Activated CD4-positive, CD25-positive, alpha-beta regulatory T cell treated with anti-CD3 and anti-CD28 coated beads, Interleukin-2, amount 50 U/mL, for 72 hours (primary cell): ENCODE measurements at places on chromosomes 3 and 15.

GRCh38 chr3:66080167-66080566 lies 41.4 kb upstream of the MAGI1 start:
- no peak for DNase-seq

DNA sequence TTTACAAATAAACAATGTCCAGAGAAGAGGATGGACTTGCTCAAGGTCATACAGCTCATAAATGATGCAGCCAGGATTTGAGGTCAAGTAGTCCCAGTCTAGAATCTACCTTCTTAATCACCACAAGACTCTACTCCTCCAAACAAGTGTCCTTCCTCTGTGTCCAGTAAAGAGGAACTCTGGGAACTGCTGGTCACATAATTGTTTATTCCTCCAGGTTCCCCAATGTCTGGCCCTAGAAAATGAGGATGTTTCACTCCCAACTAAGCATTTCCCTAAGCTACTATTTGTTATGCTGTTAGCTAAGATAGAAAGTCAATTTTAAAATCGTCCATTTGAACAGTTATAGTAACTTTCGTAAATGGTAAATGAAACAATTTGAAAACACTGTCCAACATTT lies 192.4 kb downstream of the FHIT start:
- DNase-seq = no peak

- DNase-seq = no peak
These were observed 61.0 kb upstream of the PPARG start for GRCh38 chr3:12227833-12228232.

DNA sequence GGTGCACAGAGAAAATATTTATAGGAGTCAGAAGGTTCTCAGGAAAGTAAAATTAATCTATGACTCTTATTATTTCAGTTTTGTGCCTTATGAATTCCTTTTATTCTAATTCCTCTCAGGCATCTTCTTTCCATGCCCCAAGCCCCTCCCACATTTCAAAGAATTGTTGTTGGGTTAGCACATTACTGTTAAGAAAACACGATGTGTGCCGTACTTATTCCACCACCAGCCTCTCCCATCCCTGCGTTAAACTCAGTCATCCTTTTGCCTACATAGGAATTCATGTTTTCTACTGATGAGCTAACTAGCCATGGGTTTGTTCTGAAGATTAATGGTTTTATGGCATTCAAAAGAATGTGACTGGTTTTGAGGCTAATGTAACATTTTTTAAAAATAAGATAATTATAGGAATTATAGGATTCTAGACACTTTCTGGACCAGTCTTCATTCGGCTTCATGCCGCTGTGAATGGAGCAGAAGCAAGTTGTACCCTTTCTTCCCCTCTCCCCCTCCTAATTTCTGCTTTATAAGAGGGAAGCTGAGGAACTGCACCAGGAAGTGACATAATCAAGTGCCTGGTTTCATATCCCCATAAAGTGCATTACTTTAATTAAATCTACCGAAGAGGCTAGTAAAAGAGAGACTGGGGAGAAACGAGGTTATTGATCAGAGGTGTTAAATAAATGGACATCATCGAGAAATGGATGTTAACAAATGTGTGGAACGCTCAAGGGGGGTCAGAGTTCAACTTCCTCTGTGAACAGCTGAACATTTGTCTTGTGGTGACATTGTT lies 12.3 kb upstream of the MB21D2 start:
- DNase-seq = no peak

DNA sequence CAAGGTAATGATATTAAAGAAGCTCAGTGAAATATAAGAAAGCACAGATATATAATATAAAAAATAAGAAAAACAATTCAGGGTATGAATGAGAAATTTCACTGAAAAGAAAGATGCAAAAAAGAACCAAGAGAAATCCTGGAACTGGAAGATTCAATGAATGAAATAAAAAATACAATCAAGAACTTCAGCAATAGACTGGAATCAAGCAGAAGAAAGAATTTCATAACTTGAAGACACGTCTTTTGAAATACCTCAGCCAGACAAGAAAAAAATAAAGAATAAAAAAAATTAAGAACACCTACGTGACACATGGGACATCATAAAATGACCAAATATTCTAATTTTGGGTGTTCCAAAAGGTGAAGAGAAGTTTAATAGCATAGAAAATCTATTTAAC lies 104.6 kb upstream of the NEO1 start:
- DNase-seq = no peak

GRCh38 chr15:63151665-63152064 lies 5.6 kb downstream of the RPS27L start:
- no peak for DNase-seq

- DNase-seq = no peak
These were observed 489.7 kb upstream of the LMCD1 start for GRCh38 chr3:8011902-8012301.

GRCh38 chr15:101156061-101156460 lies 95.8 kb downstream of the CHSY1 start:
- no peak for DNase-seq

DNA sequence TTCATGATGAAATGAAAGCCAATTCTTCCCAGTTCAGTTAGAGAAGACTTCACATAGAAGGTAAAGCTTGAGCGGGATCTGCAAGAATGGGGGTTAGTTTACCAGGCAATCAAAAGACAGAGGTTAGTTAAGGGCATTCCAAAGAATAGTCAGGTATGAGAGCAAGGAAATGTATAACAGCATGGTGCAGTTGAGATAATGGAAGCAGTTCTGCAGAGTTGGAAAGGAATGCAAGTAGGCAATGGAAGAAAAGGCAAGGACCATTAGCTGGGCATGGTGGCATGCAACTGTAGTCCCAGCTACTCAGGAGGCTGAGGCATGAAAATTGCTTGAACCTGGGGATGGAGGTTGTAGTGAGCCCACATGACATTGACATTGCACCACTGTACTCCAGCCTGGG lies 55.0 kb downstream of the LSAMP start:
- DNase-seq = no peak

DNA sequence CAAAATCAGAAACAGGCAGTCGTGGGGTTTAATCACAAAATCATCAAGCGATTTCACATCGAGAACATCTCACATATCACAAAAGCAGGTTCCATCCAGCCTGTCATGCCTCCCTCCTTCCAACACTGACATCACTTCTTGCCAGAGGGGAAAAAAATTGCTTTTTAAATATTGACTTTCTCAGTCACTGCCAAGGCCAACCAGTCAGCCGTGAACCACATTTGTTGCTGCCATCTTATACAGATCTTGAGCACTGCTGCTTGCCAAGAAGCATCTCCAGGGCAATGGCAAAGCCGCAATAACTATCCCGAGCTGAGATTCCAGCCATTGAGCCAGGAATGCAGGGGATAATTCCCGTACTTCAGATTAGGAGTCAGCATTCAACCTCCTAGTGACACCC lies 174.6 kb downstream of the ANXA2 start:
- no peak for DNase-seq
